ENCODE measurements at places on chromosomes 16 and 17.

- no peak for DNase-seq
Measured at GRCh38 chr17:82013341-82013740, 9.3 kb downstream of the CENPX start.

GRCh38 chr17:16301963-16302855 is 51.1 kb downstream of the CENPV start:
- DNase-seq = no peak

DNA sequence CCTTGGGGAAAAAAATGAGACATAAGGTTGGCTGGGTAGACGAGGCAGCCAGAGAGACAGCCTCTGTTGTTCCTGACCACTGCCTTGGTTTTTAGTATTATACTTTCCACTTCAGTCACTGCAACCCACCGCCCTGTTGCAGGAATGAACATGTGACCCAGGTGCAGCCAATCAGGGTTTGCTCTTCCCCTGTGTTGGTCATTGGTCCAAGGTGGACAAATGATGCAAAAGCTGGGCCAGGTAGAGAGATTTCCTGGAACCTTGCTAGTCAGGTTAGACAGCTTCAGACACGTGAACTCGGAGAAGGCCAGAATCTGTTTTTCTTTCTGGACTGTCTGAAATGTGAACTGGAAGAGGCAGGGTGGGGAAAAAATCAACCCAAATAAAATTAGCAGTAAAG is 452.4 kb upstream of the RBFOX1 start:
- DNase-seq = no peak

GRCh38 chr16:50616883-50617645 is 64.0 kb downstream of the SNX20 start:
- DNase-seq = no peak

DNA sequence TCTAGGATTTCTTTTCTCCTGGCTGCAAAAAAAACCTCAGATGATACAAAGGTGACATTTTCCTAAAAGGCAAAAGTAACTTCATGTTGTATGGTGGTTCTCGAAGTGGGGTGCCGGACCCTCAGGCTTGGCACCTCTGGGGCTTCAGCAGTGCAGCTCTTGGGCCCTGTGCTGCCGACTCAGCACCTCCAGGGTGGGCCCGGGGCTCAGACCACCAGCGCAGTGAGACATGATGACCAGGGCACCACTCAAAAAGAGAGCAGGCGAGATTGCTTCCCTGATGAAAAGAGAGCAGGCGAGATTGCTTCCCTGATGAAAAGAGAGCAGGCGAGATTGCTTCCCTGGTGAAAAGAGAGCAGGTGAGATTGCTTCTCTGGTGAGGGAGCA is 98.7 kb upstream of the ZNF750 start:
- no peak for DNase-seq

- DNase-seq = peak; percentile 52
Measured at GRCh38 chr17:44911133-44912001, 3.9 kb downstream of the GFAP start.

GRCh38 chr17:14922411-14922810 is 342.7 kb downstream of the PMP22 start:
- DNase-seq = no peak

- no peak for DNase-seq
Measured at GRCh38 chr16:29312835-29313558, 93.5 kb downstream of the NPIPB11 start.

DNA sequence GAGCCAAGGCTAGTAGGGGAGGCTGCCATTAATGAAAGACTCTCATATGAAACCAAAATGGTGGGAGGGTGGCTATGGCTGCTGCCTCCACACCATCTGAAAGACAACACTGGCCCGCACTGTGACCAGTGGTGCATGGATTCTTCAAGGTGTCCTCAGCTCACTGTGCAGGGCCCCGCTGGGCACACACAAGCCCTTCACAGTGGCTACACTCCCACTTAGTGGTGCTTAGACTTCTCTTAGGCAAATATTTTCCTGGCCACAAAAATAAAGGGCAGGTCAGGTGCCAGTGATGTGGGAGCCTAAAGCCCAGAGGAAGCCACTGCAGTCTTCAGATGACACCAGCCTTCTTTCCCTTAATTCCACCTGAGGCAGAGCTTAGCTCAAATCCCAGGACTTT is 38.1 kb upstream of the IRX3 start:
- no peak for DNase-seq

DNA sequence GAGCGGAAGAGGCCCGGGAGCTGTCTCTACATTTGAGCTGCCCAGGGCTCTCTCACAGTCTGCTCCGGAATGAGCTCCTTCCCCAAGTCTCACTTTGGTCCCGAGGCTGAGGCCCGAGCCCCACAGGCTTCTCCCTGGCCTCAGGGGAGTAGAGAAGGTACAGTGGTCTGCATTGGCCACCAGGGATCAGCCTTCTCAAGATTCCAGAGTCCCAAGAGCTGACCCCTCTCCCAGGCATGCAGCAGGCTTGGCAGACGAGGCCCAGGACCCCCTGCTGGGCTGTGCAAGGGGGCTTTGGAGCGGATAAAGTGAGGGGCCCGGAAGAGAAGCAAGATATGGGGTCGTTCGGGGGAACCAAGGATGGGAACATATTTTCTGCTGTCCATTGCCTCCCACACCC is 3.1 kb downstream of the PRSS27 start:
- DNase-seq = no peak

DNA sequence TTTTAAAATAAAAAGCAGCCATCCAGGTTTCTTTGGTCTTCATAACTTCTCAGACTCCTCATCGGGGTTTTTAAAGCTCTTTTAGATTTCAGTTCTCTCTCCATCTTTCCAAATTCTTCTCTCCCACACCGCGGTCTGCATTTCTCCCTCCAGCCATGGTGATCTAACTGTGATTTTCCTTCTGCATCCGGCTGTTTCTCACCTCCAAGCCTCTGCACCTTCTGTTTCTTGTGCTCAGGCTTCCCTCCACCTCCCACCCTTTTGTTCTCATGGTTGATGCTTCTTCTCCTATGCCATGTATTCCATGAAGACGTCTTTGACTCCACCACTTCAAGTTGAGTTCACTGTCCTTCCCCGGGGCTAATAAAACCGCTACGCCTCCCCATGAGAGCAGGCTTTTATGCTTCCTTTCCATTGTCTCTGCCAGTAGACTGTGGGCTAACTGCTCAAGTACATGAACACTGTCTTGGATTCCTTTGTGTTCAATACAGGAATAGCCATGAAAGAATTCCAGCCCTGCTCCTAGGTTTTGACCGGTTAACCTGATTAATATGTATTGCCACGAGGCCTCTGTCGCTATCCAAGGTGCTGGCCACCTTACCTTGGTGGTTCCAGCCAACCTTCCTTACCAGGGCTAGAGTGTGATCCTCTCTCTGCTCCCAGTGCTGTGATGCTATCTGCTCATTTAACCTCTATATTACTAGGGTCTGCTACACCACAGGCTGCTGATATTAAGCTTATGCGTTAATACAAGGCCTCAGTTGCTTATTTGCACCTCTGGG is 625.1 kb downstream of the HS3ST4 start:
- DNase-seq = no peak

DNA sequence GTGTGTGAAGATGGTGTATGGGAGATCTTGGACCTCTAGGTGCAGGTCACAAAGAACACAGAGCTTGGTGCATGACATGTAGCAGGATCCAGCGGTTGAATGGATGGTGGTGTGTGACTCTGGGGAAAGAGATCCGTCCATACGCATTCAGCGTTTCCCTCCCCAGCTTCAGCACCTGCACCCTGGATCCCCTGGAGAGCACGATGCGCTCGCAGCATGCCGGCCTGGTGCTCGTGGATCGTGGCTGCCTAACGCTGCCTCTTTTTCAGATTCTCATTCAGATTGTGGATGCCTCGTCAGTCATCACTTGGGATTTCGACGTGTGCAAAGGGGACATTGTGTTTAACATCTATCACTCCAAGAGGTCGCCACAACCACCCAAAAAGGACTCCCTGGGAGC is 70.9 kb downstream of the SEC14L1 start:
- DNase-seq = no peak

- peak; percentile 50 for DNase-seq
Measured at GRCh38 chr17:59963738-59964481, 630 bp downstream of the RNFT1 start.

DNA sequence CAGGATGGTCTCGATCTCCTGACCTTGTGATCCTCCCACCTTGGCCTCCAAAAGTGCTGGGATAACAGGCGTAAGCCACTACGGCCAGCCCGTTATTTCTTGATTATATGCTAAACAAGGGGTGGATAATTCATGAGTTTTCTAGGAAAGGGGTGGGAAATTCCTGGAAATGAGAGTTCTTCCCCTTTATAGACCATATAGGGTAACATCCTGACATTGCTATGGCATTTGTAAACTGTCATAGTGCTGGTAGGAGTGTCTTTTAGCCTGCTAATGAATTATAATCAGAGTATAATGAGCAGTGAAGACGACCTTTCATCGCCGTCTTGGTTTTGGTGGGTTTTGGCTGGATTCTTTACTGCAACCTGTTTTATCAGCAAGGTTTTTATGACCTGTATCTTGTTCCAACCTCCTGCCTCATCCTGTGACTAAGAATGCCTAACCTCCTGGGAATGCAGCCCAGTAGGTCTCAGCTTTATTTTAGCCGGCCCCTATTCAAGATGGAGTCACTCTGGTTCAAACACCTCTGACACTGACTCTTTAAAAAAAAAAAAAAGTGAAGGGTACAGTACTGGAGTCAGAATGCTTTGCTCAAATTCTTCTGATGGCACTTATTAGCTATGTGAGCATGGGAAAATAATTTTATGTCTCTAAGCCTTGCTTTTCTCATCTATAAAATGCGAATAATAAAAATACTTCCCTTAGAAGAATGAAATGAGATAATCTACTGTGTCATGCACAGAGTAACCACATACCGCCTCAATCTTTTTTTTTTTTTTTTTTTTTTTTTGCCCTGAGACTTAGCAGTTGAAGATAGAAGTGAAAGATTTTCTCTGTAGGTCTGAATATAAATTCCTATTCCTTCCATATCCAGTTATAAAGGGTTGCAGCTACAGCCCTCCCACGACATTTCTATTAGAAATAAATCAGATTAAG is 5.1 kb upstream of the CALCOCO2 start:
- no peak for DNase-seq

DNA sequence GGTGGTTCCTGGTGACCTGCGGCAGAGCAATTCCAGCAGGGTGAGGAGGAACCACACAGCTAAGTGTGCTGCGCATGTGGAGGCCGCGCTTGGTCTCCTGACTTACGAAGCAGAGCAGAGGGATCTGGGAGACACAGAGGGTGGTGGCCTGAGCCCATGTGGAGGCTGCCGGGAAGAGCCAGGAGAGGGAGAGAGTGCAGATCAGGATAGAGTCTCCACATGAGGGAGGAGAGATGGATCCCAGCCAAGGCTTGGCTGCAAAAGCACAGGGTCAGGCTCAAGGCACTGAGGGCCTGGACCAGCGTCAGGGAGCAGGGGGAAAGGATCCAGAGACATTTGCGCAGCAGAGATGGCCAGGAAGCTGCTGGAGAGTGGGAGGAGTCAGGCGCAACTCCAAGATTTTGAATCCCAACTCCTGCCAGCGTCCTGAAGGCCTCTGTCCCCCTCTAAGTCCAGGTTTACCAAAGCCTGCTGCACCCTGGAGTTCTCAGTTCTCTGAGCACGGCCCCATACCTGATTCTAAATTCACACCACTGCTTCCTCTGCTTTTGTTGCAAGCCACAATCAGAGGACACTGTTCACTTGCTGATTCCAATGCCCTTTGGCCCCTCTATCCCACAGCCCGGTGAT is 11.3 kb upstream of the MLLT6 start:
- no peak for DNase-seq

- no peak for DNase-seq
Measured at GRCh38 chr16:22030087-22030812, 22.3 kb downstream of the MOSMO start.

- no peak for DNase-seq
Measured at GRCh38 chr17:27106347-27106981, 187.4 kb upstream of the WSB1 start.

- DNase-seq = no peak
Measured at GRCh38 chr17:66491213-66491612, 188.8 kb downstream of the PRKCA start.

GRCh38 chr17:57486882-57487301 is 230.6 kb downstream of the MSI2 start:
- DNase-seq = no peak

DNA sequence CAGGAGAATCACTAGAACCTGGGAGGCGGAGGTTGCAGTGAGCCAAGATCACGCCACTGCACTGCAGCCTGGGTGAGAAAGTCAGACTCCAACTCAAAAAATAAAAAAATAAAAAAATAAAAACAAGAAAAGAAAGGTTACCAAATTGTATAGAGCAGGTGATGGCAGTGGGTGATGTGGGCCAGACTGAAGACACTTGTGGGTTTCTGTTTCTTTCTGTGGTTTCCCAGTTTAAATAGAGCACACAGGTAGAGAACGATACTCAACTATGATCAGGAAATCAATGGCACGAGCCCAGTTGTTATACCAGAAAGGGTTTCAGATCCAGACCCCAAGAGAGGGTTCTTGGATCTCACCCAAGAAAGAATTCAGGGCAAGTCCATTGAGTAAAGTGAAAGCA is 32.6 kb downstream of the NUBP1 start:
- DNase-seq = no peak

- DNase-seq = no peak
Measured at GRCh38 chr16:84007965-84008364, 34.6 kb downstream of the SLC38A8 start.

DNA sequence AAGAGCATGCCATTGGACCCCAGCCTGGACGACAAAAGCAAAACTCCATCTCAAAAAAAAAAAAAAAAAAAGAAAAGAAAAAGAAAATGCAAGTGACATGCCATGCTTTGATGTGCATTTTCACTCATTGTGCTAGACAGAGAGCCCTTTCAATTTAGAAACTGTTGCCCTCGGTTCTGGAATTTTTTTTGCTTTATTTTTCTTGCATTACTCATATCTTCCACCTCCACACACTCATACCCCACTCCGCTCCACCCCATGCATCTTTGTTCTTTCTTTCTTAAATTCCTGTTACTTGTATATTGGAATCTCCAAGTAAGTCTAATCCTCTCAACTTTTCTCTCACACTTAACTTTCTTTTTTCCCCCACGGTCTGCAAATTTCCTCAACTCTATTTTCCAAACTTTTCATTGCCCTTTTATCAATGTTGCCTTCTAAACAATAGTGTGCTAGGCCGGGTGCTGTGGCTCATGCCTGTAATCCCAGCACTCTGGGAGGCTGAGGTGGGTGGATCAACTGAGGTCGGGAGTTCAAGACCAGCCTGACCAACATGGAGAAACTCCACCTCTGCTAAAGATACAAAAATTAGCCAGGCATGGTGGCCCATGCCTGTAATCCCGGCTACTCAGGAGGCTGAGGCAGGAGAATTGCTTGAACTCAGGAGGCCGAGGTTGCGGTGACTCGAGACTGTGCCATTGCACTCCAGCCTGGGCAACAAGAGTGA is 16.8 kb upstream of the SUZ12 start:
- DNase-seq = no peak

- DNase-seq = no peak
Measured at GRCh38 chr17:47693731-47694580, at the start of gene TBKBP1. TBKBP1 (plus strand) TSS chr17:47694161; CDS start chr17:47696113, 1,952 bp downstream.

DNA sequence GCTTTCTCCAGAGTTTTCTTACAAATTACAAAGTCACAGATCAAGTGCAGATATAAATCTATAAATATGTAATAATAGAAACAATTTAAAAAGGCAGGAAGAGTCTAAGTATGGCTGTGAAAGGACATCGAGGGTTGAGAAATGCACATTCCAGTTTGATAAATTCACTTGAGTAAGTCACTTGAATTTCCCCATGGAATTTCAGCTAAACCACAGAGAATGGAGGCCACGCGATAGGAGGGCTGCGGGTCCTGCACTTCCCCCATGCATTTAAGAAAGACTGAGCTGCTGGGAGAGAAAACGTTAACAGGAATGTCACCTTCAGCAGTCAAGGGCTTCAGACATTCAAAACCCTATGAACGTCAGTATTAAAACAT is 6.1 kb upstream of the MXRA7 start:
- DNase-seq = no peak

GRCh38 chr17:31631766-31632165 is 227.3 kb downstream of the COPRS start:
- no peak for DNase-seq
